ENCODE measurements at places on chromosomes 3 and 15. TPM values are rescaled to one million over a fixed set of nuclear protein-coding genes. Genes with fewer than 3 reads are reported as not detected.

The GPR27 gene
- 5.5 TPM for total RNA-seq

The PLCB2 gene
- 3.4 TPM for total RNA-seq

GRCh38 chr3:60309539-60310268 lies 941.5 kb downstream of the FHIT start:
- H3K27me3 ChIP-seq = no peaks in the 10 kb centered on the region
- H3K4me1 ChIP-seq = peaks cover 7% of the 10 kb centered on the region
- no peaks in the 10 kb centered on the region for H3K36me3 ChIP-seq

- DNase-seq = no peak
- peaks cover 14% of the 10 kb centered on the region for H3K27me3 ChIP-seq
- no peak overlapping the region for H3K27ac ChIP-seq
- H3K4me3 ChIP-seq = no peak overlapping the region
- peaks cover 11% of the 10 kb centered on the region for H3K4me1 ChIP-seq
These were observed 46.2 kb downstream of the NOX5 start for GRCh38 chr15:69060744-69061143.

The CYP1A2 gene
- not detected for total RNA-seq

DNA sequence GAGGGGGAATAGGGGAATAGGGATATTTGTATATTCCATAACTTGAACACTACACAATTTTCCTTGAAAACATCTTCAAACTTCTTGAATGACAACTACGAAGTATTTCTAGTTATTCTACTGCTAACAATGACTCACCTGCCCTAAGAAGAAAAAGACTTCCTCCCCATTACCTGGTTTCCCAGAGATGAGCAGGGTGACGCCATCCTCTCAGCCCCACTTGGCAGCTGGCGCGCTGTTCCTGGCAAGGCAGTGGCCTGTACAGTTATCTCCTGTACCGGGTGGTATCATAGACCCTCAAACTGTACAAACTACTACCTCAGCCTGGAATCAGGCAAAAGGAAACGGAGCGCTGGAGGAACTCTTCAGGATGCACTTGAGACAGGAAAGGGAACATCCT lies 10.4 kb downstream of the WDR82 start:
- H3K27ac ChIP-seq = peak overlapping the region; percentile 17
- H3K4me1 ChIP-seq = peaks cover 28% of the 10 kb centered on the region
- peaks cover 33% of the 10 kb centered on the region for H3K36me3 ChIP-seq
- no peak overlapping the region for H3K4me3 ChIP-seq
- no peak for DNase-seq

GRCh38 chr15:80778621-80778963 lies 578 bp upstream of the CEMIP start:
- DNase-seq = no peak
- no peaks in the 10 kb centered on the region for H3K27me3 ChIP-seq
- peak overlapping the region; percentile 33 for H3K4me3 ChIP-seq
- no peak overlapping the region for H3K27ac ChIP-seq

DNA sequence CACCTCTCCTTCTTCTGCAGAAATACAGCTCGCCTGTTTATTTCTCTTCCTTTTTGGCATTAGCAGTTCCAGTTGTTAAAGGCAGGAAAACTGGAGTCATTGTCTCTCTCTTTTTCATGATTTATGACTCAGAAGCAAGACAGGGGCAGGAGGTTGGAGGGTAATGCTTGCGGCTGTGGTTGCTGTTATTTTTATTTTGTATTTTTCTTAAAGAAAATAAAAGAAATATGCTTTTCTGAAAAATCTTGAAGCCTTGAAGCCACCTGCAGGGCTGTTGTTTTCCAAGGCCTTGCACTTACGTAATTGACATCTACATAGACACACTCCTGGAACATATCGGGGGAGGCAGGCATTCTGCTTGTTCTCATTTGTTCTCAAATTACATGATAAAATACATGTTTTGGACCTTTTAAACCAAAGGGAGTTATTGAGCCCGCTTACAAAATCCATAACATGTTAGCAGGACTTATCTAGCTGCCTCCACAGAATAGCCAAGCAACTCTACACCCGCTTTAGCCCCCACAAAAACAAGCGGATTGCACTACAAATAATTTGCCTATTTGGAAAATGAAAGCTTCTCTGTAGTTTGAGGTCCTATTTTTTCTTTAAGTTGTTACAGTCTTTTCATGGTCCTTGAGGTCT lies 1004.6 kb upstream of the NR2F2 start:
- no peaks in the 10 kb centered on the region for H3K36me3 ChIP-seq
- peaks cover 17% of the 10 kb centered on the region for H3K4me1 ChIP-seq
- H3K27me3 ChIP-seq = no peaks in the 10 kb centered on the region

DNA sequence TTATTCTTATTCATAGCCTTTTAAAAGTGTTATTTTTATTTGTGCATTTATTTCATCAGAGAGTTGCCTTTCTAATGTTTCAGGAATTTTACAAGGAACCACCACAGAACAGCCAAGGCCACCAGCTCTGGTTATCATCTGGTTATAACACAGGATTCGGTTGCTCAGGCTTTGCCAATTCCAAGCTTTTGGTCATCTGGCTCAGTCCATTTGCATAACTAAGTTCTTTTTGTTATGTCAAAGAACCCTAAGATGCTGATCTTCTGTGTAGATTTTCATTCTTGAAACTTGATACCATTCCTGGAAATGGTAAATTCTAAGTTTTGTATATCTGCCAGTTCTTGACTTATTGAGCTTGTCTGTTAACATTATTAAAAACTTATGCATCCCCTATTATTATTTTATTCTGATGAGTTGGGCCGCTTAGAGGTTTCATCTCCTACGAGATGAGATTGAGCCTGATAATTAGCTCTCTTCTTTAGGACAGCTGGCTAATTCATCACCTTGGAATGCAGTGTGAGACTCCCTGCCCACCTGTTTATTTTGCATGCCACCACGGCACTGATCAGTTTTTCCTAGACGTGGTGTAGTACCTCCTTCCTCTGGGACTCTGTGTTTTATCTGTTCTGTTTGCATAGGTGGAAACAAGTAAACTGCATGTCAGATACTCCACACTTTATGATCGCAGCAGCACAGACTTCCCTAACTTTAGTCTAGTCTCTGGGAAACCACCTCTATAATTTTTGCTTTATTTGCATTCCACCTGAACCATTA lies 264.8 kb downstream of the SLCO3A1 start:
- H3K4me1 ChIP-seq = no peaks in the 10 kb centered on the region
- peaks cover 14% of the 10 kb centered on the region for H3K27me3 ChIP-seq
- no peak for DNase-seq

The MAP6D1 gene
- 8.3 TPM for total RNA-seq

GRCh38 chr15:35481992-35482391 lies 64.0 kb downstream of the DPH6 start:
- peaks cover 4% of the 10 kb centered on the region for H3K36me3 ChIP-seq
- H3K4me1 ChIP-seq = peaks cover 15% of the 10 kb centered on the region
- H3K27ac ChIP-seq = no peak overlapping the region
- no peak for DNase-seq
- no peak overlapping the region for H3K4me3 ChIP-seq

The NTRK3 gene
- total RNA-seq = not detected

The C3orf52 gene
- 2.1 TPM for total RNA-seq

The CHP1 gene
- 77.0 TPM for total RNA-seq

The TASOR gene
- 62.5 TPM for total RNA-seq

- no peak overlapping the region for H3K27ac ChIP-seq
- peak overlapping the region; percentile 78 for H3K4me3 ChIP-seq
- peaks cover 15% of the 10 kb centered on the region for H3K36me3 ChIP-seq
These were observed 1.1 kb downstream of the KIF15 start for GRCh38 chr3:44762690-44763089.

Data from chondrocyte (in vitro differentiated cells).